ENCODE measurements at places on chromosomes 3 and 15. TPM values are rescaled to one million over a fixed set of nuclear protein-coding genes. Genes with fewer than 3 reads are reported as not detected.

Gene CAMK1
- polyA plus RNA-seq = 106 TPM

Gene PLOD2
- not detected for polyA plus RNA-seq

Gene KBTBD8
- polyA plus RNA-seq = 2.0 TPM

DNA sequence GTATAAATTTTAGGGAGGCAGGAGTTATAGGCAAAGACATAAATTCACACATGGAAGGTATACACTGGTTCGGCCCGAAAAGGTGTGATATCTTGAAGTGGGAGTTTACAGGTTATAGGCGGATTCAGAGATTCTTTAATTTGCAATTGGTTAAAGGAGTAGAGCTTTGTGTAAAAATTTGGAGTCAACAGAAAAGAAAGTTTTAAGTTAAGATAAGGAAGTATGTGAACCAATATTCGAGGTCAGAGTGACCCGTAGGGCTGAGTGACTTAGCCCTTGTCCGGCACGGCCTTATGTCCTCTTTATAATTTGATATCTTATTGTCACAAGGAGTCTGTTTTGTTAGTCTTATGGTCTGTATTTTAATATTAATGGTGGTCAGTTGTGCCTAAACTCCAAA is 10.6 kb upstream of the THSD4 start:
- no peak overlapping the region for H3K27ac ChIP-seq
- H3K4me1 ChIP-seq = no peaks in the 10 kb centered on the region
- H3K36me3 ChIP-seq = no peaks in the 10 kb centered on the region
- H3K4me3 ChIP-seq = no peak overlapping the region

DNA sequence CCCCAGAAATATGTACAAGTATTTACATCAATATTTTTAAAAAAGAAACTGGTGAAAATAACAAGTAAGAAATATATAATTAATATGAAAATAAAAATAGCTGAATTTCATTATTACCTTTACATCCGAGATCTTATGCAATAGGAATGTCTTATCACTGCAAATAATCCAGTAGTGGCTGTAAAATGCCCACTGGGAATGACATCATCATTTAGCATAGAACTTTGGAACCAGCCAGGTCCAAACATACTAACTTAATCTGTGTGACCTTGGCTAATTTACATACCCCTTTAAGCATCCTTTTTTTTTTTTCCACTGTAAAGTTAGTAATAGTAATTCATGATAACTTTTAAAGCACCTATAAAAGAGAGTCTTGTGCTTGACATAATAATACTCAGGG is 611.7 kb downstream of the ZIC1 start:
- no peak overlapping the region for H3K27ac ChIP-seq
- H3K27me3 ChIP-seq = no peaks in the 10 kb centered on the region
- H3K36me3 ChIP-seq = no peaks in the 10 kb centered on the region
- DNase-seq = no peak

GRCh38 chr3:2110597-2111117 is 12.0 kb downstream of the CNTN4 start:
- no peaks in the 10 kb centered on the region for H3K36me3 ChIP-seq
- no peaks in the 10 kb centered on the region for H3K4me1 ChIP-seq
- H3K27ac ChIP-seq = no peak overlapping the region
- no peak for DNase-seq
- H3K4me3 ChIP-seq = no peak overlapping the region
- no peaks in the 10 kb centered on the region for H3K27me3 ChIP-seq

- H3K4me3 ChIP-seq = no peak overlapping the region
- no peak overlapping the region for H3K27ac ChIP-seq
- no peaks in the 10 kb centered on the region for H3K27me3 ChIP-seq
- no peaks in the 10 kb centered on the region for H3K36me3 ChIP-seq
- H3K4me1 ChIP-seq = no peaks in the 10 kb centered on the region
Measured at GRCh38 chr15:83582381-83582780, 71.5 kb upstream of the ADAMTSL3 start.

All from CD14-positive monocyte (primary cell).